CD4-positive, alpha-beta T cell treated with Interleukin-2 at 100 ng/mL for 4 hours (primary cell): ENCODE measurements at places on chromosomes 4 and X.

DNA sequence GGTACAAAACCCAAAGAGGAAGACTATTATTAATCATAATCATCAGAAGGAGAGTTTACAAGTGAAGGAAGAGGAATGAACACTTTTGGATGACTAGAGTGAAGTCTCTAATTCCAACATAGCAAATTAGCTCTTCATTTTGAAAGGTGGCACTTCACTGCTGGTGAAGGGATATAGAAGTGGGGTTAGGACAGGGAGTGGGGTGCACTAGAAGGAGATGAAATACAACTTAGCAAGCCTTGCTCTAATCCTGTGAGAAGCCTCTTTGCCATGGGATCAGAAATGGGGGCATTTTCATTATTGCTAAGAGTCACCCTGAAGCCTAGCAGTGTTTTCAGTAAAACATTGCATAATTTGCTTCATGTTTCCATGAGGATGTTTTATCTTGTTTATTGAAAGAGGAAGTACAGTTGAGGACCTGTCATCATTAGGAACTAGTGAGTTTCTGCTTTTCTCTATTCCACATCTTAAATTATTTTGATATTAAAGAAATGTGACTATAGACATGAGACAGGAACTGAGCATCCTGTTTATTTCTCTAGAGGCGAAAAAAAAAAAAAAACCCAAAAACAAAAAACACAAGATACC, 9.3 kb upstream of the GRPR start:
- DNase-seq: no peak

DNA sequence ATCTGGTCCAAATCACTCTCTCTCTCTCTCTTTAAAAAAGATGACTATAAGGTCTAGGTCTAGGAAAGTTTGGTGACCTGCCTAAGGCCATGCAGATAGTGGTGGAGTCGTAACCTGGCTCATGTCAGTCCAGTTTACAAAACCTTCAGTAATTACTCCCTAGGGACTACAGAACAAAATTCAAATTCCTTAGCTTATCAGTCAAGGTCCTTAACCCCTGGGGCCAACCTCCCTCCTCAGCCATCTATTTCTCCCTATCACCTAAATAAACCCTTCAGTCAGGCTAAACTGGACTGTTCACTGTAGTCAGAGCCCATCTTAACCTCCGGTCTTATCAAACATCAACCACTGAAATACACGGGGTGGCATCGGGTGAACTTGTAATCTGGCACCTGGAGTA, 68.9 kb downstream of the MAP3K15 start:
- DNase-seq: no peak

DNA sequence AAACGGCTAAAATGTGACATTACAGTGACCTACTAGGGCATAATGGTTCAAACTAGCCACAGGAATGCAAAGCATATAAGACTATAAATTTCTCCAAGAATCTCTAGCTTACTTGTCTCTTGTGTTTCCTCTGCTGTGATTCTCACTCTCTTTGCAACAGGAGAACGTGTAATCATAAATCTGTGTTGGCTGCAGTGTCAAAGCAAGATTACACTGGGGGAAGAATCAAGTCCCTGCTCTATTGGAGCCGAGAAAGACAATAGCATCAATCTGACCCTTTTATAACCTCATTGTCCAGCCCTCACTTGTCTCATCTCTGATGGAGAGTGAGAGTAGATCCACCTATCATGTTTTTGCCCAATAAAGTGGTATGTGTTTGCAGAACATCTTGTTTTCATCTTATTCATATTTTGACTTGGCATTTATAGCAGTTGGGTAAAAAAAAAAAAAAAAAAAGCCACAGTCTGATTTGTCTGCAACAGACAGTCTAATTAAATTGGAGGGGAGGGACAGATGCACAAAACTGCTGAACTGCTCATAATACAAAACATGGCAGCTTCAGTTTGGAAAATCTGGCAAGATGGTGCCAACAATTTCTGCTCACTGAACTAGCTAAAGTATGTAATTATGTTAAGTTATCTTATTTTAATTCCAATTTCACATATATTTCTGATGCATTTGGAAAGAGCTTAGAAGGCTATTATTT, 165.0 kb upstream of the GABRA2 start:
- DNase-seq: no peak

DNA sequence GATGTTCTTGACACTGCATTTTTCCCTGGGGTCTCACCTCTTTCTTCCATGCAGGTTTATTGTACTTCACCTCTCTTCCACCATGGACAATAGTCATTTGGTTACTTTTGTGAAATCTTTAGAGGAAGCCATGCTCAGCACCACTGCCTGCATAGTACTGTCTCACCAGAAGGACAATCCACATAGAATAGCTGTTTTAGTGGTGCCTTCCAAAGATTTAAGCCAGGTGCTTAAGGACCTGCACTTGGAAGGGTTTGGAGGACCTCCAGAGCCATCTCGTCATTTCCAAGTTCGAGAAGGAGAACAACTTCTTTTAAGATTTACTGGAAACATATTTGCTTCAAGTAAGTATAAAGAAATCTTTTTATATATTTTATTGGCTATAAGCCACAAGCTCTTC, 26.7 kb downstream of the DTHD1 start:
- DNase-seq: no peak

GRCh38 chr4:182917182-182918043, at the start of gene DCTD:
Gene DCTD (minus strand): TSS chr4:182917386. CDS start chr4:182915568, 1,818 bp downstream.
- peak; percentile 73 for DNase-seq

- DNase-seq: no peak
Observed at GRCh38 chr4:10856271-10856782, 171.8 kb upstream of the CLNK start.

- no peak for DNase-seq
Observed at GRCh38 chr4:166622425-166622977, 611.8 kb downstream of the SPOCK3 start.
